ENCODE measurements at places on chromosomes 3 and 15.

DNA sequence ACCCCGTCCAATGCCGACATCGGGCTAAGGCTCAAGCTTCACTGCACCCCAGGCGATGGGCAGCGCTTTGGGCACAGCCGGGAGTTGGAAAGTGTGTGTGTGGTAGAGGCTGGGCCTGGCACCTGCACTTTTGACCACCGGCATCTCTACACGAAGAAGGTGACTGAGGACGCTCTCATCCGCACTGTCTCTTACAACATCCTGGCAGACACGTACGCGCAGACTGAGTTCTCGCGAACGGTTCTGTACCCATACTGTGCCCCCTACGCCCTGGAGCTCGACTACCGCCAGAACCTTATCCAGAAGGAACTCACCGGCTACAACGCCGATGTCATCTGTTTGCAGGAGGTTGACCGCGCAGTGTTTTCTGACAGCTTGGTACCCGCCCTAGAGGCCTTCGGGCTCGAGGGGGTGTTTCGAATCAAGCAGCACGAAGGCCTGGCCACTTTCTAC lies 1.0 kb downstream of the PDE12 start:
- peak; percentile 6 for DNase-seq

- DNase-seq: no peak
Observed at GRCh38 chr15:41028853-41029252, 75.6 kb downstream of the CHAC1 start.

GRCh38 chr3:192187485-192188051 lies 539.8 kb downstream of the FGF12 start:
- DNase-seq: no peak

DNA sequence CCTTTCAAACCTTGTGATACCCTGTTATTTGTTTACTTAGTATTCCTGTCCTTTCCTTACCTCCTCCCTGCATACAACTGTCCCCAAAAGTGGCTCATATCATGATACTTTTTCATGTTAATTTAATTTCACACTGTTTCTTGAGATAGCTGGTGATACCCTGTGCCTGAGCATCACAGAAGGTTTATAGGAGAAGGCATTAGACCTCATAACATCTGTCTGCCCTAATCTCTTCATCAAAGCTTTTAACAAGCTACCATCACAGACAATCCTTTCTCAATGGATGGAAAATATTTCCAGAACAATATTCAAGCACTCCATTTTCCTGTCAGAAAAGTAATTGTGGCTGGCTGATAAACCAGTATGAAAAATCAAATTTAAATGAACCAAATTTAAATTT lies 81.6 kb downstream of the SSR3 start:
- DNase-seq: no peak

- DNase-seq: no peak
Observed at GRCh38 chr3:149042789-149043386, 43.4 kb downstream of the HLTF start.

DNA sequence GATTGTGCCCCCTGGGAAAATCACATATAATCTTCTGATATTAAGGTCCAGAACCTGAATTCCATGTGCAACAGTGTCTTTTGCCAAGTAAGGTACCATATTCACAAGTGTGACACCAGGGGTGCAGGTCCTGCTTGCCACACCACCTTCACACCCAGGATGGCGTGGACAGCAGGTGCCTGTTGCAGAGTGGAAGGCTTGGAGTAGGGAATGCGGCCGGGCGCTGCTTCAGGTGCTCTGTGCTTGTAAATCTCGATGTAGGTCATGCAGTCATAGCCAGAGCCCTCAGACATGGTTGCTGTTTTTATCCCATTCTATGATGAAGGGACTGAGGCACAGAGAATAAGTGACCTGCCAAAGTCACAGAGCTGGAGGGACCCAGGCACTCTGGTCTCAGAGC lies 34.5 kb upstream of the GABRG3 start:
- no peak for DNase-seq

DNA sequence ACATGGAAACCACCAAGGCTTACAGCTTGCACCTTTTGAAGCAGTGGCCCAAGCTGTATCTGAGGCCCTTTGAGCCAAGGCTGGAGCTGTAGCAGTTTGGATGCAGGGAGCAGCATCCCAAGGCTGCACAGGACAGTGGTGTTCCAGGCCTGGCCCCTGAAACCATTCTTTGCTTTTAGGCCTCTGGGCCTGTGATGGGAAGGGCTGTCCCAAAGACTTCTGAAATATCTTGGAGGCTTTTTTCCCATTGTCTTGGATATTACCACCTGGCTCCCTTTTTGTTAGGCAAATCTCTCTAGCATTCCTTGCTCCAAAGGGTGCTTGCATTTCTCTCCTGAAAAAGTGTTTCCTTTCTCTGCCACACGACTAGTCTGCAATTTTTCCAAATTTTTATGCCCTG lies 302.8 kb upstream of the MDFIC2 start:
- no peak for DNase-seq

GRCh38 chr15:51840692-51841091 lies 11.2 kb downstream of the TMOD3 start:
- no peak for DNase-seq

GRCh38 chr3:39107388-39108199 lies at the start of the genes GORASP1 and TTC21A:
TSS of gene GORASP1 (minus strand) at chr3:39107627. CDS start at chr3:39107541, 86 bp downstream.
TSS of gene TTC21A (plus strand) at chr3:39107680. CDS start at chr3:39107838, 158 bp downstream.
- peak; percentile 33 for DNase-seq

DNA sequence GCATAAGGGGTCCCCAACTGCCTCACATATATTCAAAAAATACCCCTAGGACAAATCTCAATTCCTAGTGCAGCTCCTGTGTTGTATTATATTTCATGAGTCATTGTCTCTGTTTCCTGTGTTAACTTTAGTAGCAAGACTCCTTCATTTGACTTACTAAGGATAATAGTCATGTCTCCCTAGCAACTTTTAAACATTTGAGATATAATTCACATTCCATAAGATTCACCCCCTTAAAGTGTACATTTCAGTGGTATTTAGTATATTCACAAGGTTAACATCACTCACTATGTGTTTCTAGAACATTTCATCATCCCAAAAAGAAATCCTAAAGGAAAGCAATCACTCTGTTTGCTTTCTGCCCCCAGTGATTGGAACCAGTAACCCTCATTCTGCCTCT lies 121.3 kb upstream of the WNT7A start:
- no peak for DNase-seq

- DNase-seq: no peak
Observed at GRCh38 chr15:80199869-80200268, 47.1 kb downstream of the FAH start.

DNA sequence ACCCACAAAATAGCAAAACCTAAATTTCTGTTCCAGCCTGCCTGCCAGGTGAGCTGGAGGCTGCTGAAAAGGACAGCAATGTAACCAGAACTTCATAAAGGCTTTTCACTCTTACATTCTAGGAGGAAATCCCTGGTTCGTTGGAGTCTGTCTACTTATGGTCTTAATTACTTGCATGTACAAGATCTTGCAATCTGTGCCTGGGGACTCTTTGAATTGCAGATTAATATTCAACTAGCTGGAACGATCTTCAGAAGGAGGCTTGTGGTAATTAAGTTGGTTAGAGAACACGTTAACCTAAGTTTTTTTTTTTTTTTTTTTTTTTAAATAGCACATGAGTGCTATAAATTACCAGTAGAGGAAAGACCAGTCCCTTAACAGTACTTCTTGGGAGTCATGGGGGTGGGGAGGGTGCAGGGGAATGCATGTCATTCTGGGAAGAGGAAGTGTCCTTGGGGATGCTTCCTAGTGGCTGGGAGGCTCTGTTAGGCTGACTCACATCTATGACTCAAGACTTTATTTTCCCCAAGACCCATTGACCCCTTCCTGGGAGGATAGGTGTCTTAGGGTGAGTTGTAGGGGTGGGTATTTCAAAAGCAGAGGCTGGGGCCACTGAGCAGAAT lies 139.8 kb downstream of the RAB11A start:
- DNase-seq: no peak

Measured in stimulated activated CD8-positive, alpha-beta memory T cell treated with anti-CD3 and anti-CD28 coated beads, Interleukin-2, amount 100 ng/mL, for 1 hour (primary cell).